Stimulated activated CD8-positive, alpha-beta memory T cell treated with anti-CD3 and anti-CD28 coated beads, Interleukin-15, amount 100 ng/mL, for 24 hours (primary cell): ENCODE measurements at places on chromosomes 1 and 21.

DNA sequence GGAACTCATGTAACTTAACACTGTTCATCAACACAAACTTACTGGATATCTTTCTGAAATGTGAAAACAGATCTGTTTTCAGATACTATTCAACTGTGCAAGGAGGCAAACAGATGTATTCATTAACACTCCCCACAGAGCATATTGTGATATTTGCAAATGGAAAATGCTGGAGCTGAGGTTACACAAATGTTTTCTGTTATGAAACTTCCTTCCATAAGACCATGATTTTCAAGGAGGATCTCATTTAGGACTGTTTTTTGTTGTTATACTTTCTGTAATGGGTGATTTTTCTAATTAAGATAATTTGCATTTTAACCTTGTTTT, 56.1 kb downstream of the GABPA start:
- no peak for DNase-seq

DNA sequence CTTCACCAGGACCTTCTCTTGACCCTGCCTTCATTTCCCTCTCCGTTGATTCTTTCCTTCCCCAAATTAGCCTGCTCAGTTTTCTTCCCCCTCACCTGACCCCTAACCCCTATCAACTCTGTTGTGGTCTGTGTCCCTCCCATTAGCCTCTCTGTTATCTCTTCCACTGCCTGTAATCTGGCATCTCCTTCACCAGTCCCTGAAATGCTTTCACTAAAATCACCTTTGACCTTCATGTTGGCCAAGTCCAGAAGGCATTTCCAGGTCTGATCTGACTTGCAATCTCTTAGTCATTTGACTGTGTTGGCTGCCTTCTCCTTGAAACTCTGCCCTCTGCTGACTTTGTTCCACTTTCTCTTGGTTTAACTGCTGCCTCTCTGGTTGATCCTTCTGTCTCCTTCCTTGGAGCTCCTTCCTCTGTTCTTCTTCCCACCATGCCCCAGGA, 28.2 kb downstream of the ATP8B2 start:
- DNase-seq, result no peak

- DNase-seq, result no peak
Observed at GRCh38 chr1:97745912-97746311, 174.9 kb downstream of the DPYD start.

GRCh38 chr1:74785944-74786343, 53.0 kb downstream of the TYW3 start:
- no peak for DNase-seq

GRCh38 chr1:164668491-164669400, 109.8 kb downstream of the PBX1 start:
- DNase-seq, result no peak

DNA sequence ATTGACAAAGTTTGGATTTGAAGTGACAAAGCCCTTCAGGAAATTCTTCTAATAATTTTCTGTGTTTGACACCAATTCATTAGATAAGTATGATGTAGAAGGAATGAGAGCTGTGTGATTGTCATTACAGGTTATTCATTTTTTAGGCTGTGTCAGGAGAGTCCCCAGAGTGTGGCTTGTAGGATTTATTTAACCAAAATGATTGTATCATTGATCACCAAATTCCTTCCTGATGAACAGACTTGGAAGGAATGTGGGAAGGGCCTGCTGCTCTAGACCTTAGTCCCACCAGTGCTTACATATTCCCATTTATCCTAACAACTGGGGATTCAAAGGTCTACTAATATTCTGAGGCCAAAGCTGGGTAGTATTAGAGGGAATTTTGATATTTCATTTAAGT, 383.3 kb upstream of the KAZN start:
- no peak for DNase-seq

DNA sequence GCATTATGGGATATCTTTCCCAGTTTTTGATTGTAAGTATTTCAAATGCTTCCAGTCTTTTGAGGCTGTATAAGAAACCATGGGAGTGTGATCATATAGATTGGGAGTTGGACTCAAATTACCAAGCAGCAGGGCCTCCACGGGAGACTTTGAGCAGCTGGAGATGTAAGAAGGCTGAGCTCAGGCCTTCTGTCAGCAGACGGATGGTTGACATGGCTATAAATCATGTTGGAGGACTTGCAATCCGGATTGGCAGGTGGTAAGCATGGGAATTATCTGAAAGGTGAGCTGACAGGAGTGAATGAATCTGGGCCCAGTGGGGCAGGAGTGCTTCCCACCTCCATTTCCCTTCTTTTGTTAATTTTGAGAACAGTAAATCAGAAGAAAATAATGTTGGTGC, 83.2 kb upstream of the PPM1J start:
- no peak for DNase-seq

- DNase-seq, result no peak
Observed at GRCh38 chr21:20013851-20014250, 984.4 kb upstream of the NCAM2 start.

GRCh38 chr1:165661703-165662102, 30.7 kb downstream of the MGST3 start:
- no peak for DNase-seq

DNA sequence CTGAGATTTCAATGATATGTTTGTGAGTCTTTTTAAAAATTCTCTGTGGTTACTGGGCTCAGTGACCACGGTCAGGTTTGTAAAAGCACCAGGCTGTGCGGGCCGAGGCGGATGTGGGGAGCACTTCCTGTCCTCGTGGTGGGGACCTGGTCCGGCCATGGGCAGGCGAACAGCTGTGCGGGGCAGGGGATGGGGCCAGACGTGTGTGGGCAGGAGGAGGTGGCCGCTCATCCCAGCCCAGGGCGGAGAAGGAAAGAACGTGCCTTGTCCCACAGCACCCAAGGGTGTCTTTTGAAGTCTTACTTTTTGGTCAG, 5.2 kb upstream of the OXCT2 start:
- DNase-seq, result no peak

DNA sequence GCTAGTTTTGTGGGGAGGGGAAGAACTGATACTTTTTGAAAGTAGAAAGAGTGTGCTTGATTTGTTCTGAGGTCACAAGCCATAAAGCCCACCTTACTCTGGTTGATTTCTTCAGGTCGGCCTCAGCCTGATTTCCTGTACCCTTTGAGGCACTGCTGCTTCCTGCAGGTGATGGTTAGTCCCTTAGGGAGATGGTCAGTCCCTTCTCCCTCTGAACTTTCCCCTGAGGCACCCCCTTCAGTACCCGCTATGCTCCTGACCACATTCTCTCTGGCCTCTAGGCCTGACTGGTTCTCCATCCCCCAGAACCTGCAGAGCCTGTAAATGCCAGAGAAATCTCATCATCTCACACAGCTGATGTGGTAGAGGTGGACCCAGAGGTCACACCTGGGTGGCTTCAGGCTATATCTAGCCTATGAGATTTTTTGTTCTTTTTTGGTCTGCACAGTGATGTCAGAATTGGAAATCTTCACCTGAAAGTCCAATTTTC, 15.0 kb upstream of the ID3 start:
- DNase-seq, result no peak

DNA sequence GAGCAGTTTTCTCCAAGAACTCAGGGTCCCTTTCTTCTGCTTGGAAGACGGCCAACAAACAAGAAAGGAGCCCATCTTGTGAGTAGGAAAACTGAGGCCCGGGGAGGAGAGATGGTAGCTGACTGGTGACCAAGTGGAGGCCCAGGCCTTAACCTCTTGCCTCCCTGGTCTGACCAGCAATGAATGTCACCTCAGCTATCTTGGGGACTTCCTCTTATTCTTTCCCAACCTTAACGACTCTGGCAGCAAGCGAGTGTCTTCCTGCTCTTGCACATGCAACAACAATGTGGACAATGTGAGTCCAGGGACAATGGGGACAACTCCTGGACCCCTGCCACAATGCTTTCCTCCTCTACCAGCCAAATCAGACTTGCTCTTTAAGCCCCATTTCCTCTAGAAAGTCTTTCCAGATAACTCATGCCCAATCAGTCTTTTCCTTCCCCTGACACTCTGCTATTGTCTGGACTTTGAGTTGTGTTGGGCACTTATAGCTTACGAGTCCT, 12.6 kb downstream of the HSPG2 start:
- no peak for DNase-seq

DNA sequence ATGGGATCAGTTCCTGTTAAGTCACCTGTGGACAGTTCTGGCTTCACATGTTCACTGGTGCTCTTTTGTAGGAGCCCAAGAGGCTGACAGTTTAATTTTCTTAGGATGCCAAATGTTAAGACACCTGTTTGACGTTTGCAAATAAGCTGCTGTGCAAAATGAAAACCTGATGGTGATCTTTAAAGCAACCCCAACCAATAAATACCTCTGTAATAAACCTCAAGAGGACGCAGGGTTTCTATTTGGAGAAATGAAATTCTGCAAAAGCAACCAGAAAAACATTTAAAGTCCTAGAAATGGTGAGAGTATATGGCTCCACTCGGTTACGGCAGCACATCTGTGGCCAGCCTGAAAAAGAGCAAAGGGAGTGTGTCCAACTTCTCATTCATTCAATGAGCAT, 5.7 kb upstream of the RHEX start:
- no peak for DNase-seq

- no peak for DNase-seq
Observed at GRCh38 chr1:104884939-104885338, 1135.2 kb downstream of the AMY1C start.

- no peak for DNase-seq
Observed at GRCh38 chr1:214542275-214543199, 8.9 kb downstream of the PTPN14 start.
